ENCODE measurements at places on chromosomes 7 and 10.

DNA sequence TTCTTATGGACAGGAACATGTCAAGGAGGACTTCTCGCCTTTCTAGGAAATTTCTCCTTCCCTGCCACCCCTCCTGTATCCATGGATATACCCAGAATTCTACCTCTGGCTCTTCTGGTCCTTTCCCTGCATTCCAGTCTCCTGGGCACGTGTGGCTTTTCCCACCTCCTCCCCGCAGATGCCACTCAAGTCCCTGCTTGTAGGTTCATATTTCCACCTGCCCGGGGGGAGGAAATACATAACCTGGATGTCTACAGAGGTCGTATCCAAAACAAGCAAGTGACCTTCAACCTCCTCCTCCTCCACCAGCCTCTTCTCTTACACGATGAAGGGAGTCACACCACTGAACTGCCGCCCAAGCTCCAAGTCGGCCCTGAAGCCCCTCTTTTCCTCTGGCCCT lies 20.7 kb downstream of the FGFR2 start:
- no peak for DNase-seq

DNA sequence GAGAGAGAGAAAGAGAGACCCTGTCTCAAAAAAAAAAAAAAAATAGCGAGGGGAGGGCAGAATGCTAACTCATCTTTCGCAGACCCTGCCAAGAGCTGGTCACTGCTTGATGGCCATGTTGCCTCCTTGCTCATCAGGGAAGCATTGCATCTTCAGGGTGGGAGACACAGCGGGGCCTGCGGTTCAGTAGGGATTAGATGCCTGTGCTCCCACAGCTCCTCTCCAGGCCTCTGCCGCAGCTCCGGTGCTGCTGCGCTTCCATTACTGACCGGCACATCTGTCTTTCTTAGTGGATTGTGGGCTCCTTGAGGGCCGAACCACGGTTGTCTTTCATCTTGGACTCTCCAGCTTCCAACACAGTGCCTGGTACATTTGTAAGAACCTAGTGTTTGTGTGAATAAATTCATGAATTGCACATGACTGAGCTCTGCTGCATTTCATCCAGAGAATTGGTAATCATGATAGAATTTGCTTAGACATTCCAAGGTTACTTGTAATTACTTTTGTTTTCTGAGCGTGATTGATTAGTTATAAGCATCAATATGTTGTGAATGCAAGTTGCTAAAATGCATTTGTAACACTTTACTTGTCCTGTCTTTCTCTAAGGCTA lies 16.8 kb downstream of the HK1 start:
- no peak for DNase-seq

- DNase-seq, result no peak
Measured at GRCh38 chr7:150781961-150782360, 18.2 kb downstream of the TMEM176B start.

GRCh38 chr7:101669307-101669706 lies 40.2 kb upstream of the MYL10 start:
- DNase-seq, result peak; percentile 26

- no peak for DNase-seq
Measured at GRCh38 chr10:11588873-11589574, 22.4 kb downstream of the USP6NL start.

GRCh38 chr10:113576852-113577251 lies 24.0 kb downstream of the HABP2 start:
- peak; percentile 48 for DNase-seq

- DNase-seq, result no peak
Measured at GRCh38 chr7:150564006-150564405, 3.2 kb upstream of the GIMAP4 start.

DNA sequence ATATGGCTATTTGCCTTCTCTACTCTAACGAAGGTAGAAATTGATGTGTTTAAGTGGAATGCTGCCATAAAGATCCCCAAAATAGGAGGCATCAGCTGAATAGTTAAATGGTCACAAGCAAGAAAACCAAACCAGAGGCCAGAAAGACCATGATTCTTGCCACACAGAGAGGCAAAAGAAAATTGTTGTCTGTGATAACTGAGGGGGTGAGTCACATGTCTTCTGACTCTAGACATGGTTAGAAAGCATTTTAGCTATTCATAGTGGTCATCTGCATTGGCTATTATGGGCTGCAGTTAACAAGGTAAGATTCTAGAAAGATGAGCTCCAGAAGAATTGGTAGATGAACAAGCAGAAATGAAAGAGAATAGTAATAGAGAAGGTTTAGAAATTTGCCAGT lies 361.4 kb upstream of the NPSR1 start:
- DNase-seq, result no peak

DNA sequence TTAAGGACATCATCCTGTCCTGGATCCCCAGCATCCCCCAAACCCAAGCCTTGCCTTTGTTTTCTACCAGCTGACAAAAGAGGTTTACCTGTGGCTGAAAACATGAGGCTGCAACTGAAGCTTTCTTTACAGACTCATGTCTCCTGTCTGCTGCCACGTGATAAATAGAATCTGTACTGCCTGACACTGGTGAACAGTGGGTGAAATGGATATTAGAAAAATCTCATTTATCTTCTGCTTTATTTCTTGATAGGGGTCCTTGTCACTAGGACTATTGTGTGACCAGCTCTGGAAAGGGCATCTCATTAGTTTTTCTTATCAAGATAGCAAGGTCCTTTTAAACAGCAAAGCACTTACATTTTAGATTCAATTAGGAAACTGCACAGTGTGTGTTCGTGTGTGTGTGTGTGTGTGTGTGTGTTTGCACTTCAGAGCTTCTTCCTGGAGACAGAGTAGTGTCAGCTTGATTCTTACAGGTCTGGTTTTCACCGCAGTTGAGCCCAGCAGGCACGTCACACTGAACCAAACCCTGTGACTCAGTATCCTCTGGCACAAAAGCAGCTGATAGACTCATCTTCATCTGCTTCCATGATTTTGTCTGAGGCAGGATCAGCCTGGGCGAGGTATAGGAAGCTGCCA lies 373.5 kb upstream of the CELF2 start:
- no peak for DNase-seq

DNA sequence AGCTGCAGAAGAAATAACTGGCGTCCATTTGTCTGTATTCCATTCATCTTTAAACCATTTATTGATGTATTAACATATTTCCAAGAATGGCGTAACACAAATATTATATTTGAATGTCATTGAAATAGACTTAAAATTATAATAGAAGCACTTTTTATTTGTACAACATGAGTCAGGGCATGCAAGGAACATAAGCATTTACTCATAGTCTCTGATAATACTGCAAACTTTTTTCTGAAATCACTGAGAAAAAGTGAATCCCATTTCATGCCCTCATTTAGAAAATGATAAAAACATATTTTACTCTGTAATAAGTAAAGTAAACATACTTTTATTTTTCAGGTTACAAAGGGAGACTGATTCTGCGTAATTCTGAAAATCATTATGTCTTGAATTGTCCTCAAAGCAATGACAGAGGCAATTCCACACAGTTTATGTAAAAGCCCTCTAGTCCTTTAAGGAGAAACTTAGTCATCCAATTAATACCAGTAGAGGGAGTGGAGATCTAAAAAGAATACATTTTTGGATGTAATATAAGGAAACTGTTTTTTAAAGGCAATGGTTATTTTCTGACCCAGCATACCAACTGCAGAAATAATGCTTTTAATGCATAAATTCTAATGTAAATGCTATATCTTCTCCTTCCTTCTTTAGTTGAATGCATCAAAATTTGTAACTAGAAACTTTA lies 58.1 kb downstream of the AGMO start:
- DNase-seq, result no peak

GRCh38 chr10:6068422-6068821 lies 6.3 kb upstream of the IL2RA start:
- peak; percentile 82 for DNase-seq

DNA sequence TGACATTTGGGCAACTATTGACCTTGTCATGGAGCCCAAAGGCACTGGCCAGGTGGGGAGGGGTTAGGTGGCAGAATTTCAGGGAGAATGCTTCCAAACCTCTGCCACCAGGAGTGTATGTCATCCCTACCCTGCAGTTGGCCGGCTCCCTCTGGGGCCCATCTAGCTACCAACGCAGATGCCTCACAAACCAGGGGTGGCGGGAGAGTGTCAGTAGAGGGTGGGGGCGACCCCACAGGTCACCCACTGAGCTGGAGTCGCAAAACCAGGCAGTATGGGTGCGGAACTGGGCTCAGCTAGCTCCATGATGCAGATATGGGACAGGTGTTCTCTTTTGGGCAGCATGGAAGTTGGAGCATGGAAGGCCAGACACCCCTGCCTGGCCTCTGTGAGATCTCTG lies 51.4 kb downstream of the FAM241B start:
- DNase-seq, result no peak

DNA sequence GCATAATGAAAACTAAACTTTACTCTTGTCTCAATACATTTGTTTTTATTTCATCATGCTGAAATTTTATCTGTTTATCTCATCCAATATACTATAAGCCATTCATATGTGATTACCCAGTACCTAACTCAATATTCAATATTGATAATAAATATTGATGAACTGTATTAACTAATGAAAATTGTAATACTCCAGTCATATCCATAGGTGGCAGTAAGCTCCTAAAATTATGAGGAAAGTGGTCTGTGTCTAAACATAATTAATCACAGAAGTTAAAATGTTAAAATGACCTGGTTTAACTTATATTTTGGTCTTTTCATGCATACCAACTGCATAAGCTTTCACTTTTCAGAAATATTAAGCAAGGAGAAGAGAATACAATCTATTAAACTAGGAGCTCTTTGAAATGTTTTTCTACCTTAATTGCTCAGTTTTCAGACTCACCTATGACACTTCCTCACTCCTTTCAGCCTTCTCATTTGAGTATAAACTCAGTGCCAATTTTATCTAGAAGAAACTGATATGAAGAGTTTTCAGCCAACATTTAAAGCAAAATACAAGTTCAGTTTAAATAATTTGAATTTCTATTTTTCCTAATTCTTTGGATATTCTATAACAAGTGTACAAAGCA lies 30.5 kb upstream of the VWDE start:
- DNase-seq, result no peak

DNA sequence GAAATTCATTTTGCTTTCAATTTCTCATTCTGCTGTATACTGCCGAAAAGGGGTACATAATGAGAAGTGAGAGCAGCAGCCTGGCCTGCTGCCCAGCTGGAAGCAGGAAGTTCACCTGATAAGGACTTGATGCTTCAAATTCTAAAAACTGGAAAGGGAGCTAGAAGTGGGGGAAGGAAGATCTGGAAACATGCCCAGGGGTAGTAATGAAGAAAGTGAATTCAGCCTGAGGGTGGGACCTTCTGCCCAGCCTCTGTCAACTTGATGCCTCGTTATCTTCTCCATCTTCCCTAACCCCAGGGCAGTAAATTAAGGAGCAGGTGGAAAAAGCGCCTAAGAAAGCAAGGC lies 69.4 kb downstream of the ARMH3 start:
- DNase-seq, result no peak

- DNase-seq, result no peak
Measured at GRCh38 chr10:78703593-78703992, 365.2 kb upstream of the ZMIZ1 start.

DNA sequence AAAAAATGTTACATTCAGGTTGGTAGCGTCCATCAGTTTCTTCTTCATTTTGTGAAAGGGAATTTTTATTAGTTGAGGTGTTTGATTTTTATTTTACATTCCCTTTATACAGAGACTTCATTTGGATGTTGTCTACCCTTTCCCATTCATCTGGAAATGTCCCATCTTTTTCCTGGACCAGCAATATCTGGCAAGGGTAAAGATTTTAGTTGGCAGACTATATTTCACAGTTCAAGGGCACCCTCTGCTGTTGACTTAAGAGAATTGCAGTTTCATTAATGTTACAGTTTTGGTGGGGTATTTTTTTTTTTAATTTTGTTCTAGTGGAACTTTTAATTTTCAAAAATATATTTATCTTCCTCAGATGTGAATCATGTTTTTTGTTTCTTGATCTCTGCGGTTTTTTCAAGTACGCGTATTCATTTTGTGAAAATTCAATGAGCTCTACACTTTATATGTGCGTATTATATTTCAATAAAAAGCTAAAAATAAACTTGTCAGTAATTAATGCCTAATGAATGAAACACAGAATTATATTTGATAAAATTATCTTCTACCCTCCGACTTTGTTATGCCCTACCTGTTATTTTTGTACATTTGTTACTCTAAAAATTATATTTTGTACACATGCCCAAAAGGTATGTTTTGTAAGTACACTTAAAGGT lies 97.9 kb upstream of the KLF14 start:
- DNase-seq, result no peak

DNA sequence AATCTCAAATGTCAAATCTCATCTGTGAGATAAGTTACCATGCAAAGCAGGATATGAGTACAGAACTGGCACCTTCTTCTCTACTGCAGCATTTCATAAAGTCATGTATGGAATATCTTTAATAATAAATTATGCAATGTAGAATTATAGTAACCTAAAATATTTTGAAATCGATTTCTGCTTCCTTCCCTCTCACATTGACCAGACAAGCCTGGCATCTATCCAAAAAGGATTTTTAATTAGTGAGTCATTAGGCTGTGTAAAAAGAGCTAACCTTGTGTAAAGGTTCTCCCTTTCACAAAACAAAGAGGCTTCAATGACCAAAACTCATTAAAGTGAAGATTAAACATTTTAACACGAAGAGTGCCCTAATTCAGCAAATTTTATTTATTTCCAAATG lies 48.8 kb upstream of the EXOC6 start:
- DNase-seq, result no peak

GRCh38 chr7:99499371-99499720 lies 735 bp downstream of the ZNF394 start:
- DNase-seq, result no peak

DNA sequence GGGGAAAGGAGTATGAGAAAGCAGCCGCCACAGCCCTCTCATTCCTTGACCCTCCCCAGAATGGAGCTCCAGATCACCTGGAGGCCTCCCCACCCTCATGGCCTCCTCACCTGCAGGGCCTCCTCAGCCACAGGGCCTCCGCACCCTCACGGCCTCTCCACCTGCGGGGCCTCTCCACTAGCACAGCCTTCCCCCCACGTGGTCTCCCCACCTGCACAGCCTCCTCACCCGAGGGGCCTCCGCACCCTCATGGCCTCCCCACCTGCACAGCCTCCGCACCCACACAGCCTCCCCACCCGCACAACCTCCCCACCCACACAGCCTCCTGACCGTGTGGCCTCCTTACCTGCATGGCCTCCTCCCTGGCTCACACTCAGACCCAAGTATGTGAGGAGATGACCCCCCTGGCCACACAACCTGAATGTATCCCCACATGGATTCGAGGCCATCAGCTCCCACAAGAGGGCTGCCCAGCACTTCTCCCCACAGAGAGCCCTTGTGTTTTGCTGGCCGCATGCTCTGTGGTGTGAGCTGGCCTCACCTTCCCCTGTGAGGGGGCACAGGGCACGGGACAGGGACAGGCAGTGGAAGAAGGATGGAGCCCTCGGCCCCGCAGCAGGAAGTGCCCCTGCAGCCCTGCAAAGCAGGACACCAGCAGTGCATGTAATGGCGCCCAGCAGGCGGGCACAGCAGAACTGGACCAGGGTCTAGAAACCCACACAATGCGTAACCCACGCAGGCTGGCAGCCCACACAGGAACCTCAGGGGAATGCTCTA lies 3.1 kb downstream of the DIP2C start:
- no peak for DNase-seq

GRCh38 chr10:24303522-24304310 lies 94.8 kb downstream of the KIAA1217 start:
- no peak for DNase-seq

- DNase-seq, result no peak
Measured at GRCh38 chr7:42244828-42245227, 7.8 kb upstream of the GLI3 start.

GRCh38 chr10:110443239-110444003 lies 54.3 kb upstream of the DUSP5 start:
- DNase-seq, result no peak
